ENCODE measurements at places on chromosomes 1 and 21. TPM values are rescaled to one million over a fixed set of nuclear protein-coding genes. Genes with fewer than 3 reads are reported as not detected.

DNA sequence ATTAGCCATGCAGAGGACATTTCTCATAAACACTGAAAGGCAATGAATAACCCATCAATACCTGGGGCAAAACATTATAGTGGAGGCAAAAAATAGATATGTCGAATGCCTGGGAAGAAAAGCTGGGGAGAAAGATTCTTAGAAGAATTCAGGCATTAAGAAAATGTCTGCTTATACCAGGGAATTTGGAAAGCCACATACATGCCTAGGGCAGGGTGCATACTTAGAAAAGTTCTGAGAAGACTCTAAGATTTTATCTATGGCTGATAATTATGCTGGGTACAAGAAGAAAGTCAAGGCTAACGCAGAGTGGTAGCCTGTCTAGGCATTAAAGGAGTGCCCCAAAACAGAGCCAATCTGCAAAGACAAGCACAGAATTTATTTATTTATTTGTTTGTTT lies 18.4 kb downstream of the SLAMF6 start:
- no peak for DNase-seq

Gene ACTL8
- total RNA-seq, result not detected

GRCh38 chr1:92424381-92424780 lies 62.3 kb downstream of the GFI1 start:
- DNase-seq, result no peak

DNA sequence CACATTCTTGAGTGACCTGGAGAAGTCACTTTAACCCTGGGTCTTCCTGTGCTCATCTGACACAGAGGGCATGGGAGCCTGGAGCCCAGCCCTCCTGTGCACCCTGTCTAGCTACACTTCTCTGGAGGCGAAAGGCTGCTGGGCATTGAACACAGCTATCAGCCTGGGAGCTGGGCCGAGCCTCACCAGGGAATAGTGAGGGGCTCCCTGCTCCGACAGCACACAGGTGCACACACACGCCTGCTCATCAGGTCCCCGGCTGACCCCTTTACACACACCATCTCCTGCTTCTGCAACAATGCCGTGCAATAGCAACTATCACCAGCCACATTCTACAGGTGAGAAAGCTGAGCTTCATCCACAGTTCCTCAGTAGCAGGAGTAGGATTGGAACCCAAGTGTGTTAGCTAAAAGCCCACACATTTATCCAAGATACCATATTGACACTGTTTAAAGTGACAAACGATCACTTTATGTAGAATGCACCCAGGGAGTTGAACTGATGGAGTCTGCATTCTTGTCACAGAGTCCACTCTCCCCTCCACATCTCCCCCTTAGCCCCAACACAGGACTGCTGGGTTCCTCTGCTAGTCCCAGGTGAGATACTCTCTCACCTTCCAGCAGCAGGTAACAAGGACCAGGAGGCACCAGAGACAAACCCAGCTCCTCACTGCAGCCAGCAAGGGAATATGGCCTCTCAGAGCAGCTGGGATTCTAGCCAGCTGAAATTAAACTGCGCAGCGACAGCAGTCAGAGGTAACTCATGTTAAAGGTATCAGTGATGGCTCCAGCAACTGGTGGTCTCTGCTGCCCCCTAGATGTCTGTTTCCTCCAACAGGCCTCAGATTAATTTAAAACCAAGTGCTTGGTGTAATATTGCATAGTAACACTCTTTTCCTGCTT lies 18.3 kb upstream of the CAPN8 start:
- no peak for DNase-seq
